Activated CD4-positive, alpha-beta T cell treated with anti-CD3 and anti-CD28 coated beads for 24 hours (primary cell): ENCODE measurements at places on chromosomes 4 and X.

GRCh38 chrX:114924856-114925255 lies 92.6 kb downstream of the IL13RA2 start:
- DNase-seq: no peak

GRCh38 chr4:16914208-16914607 lies 15.8 kb upstream of the LDB2 start:
- DNase-seq: no peak

DNA sequence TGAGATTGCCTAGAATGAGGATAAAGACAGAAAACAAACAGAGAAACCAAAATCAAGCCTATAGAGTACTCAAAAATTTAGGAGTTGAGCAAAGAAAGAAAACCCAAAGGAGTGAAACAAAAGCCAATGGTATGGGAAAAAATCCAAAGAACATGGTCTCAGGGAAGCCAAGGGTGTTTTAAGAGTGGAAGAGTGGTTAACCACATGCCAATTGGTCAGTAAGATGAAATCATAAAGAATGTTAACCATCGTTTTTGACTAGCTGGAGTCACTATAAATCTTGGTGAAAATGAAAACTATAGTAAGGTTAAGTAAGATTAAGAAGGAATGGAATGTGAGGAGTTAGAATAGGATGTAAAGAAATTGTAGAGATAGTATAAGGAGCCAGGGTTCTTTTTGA lies 64.7 kb upstream of the RPL34 start:
- no peak for DNase-seq

DNA sequence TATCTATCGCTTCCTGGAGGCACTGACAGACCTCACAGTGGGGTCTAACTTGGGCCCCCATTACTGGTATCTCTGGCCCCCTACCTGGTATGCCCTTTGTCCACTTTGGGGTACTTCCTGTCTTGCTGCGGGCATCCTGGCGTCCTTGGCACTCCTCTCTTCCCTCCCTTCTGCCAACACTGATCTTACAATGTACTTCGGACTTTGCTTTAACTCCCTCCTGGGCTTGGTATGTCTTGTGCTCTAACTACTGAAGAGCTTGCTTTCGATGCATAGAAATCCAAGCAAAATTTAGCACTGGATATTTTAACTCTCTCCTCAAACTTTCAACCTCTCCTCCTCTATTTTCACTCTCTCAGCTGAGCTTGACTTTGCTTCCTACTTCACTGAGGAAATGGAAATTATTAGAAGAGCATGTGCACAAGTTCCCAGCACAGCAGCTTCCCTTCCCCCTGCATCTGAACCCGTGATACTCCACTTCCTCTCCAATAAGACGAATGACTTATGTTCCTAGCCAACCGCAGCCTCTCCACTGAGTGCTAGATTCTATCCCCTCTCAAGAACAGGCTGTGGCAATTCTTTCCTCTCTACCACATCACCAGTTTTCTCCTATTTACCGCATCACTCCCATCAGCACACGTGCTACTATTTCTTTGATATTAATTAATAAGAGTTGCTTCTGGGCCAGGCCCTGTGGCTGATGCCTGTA lies 52.9 kb downstream of the SUPT20HL2 start:
- DNase-seq: no peak

- no peak for DNase-seq
Observed at GRCh38 chrX:106917830-106918500, 2.2 kb upstream of the CLDN2 start.

- no peak for DNase-seq
Observed at GRCh38 chr4:114780205-114780604, 181.6 kb downstream of the UGT8 start.

DNA sequence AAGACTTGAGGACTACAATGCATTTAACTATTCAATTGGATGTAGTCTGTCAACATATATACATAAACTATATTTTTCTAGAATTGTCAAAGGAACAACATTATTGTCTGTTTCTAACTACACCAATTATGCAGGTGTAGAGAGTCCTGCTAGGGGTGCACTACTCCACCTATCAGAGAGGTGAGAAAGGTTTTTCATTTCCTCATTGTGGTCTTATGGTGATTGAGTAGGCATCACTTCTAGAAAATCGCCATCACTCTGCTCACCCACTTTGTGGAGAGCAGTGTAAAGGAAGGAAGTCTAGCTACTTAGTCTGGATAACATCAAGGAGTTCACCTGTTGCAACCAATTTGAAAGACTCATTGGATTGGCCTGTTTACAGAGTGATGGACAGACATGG lies 4.4 kb upstream of the ADH1C start:
- no peak for DNase-seq

DNA sequence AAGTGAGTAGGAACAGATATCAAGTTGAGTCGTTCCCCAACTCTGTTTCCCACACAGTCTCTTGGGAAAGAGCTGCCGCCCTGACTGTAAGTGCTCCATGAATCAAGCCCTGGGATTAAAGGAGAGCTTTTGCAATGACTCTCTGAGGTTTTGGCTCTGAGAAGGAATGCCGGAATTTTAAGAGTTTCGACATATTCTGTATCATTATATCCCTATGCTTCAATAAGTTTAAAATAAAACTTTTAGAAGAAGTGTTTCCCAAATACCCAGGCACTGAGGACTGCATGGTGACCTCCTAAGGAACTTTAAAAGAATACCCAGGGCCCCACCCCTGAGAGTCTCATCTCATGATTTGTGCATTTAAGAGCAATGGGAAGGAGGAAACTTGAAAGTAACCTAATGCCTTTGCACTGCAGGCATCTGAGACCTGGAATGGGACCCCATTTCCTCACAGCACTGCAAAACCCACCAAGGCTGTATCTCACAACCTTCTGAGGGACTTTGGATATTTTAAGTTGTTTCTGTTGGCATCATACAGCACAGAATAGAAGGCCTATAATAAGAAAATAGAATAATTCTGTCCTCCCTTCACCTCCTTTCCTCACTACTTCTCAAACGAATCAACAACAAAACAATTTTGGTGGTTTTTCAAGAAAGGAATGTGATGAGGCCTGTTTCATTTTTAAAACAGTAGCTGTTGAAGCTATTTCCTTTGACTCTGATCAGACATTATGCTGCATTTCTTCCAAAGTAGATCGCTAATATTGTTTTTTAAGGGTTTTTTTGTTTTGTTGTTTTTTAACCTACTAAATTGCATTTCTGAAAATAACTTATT lies 121.2 kb downstream of the GASK1B start:
- no peak for DNase-seq

DNA sequence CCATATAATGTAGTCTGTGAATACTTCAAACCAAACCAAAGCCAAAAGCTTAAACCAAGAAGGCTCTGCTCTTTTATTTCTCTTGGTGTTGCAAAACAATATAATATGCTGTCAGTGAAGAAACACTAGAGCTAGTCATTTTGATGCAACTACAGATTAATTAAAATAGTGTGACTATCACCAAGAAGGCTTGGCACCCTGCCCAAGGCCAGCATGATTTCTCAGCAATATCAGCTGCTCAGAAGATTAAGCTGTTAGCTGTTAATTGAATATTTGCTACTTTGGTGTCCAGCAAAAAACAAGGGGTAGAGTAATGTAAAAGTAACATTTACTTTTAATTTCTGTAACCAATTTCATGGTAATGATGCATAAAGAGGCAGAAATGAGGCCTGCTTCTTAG lies 104.9 kb upstream of the PRPS2 start:
- DNase-seq: no peak

- no peak for DNase-seq
Observed at GRCh38 chrX:40573763-40574162, 7.0 kb upstream of the ATP6AP2 start.

DNA sequence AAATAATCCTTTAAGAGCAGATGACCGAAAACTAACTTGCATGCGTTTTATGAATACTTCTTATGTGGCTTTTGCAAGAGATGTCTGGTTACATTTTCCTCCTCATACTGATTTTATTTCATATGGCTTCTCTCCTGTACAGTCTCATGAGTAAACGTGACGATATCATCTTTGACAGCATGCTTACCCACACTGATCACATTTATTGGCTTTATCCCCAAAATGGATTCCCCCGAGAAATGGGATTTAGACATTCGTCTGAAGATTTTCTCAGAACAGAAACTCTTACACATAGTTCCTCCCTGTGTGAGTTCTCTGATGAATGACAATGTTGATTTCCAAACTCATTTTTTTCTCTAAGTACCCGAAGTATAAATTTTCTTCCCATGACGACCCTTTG lies 939.7 kb upstream of the LCORL start:
- DNase-seq: no peak

DNA sequence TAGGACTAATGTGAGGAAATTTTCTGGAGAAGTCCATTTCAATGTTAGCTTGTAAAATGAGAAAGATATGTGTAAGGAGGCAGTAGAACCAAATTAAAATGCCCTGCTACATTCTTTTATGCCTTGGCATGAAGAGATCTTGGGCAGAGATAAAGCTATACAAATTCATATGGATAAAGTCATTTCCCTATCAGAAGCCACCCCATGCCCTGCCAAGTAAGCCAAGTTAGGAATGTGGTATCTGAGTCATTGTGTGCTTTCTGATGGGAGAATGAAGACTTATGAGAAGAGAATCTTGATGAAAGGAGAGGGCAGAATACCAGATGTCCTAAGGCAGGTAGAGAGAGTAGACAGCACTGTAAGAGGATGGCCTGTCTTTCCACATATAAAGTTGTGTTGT lies 83.7 kb downstream of the TEX13A start:
- no peak for DNase-seq

- DNase-seq: no peak
Observed at GRCh38 chr4:85522836-85523235, 47.9 kb downstream of the ARHGAP24 start.

DNA sequence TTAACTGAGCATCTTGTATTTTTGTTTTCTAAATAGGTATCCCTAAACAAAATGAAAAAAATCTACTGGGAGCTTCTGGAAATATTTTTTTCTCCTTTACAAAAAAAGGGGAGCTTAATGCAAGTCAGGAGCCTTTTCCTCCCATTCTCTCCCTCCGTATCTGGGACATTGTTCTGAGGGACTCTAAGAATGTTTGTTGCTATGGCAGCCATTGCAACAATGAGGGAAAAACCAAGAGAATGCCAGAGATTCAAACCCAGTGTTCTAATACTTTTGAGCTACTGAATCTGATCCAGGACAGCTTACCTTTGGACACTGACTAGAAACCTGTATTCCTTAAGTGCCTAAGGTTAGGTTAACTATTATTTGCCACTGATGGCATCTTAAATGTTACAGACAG lies 485.7 kb upstream of the HS3ST1 start:
- DNase-seq: no peak

GRCh38 chrX:100895365-100896075 lies 21.4 kb upstream of the NOX1 start:
- DNase-seq: peak; percentile 4

DNA sequence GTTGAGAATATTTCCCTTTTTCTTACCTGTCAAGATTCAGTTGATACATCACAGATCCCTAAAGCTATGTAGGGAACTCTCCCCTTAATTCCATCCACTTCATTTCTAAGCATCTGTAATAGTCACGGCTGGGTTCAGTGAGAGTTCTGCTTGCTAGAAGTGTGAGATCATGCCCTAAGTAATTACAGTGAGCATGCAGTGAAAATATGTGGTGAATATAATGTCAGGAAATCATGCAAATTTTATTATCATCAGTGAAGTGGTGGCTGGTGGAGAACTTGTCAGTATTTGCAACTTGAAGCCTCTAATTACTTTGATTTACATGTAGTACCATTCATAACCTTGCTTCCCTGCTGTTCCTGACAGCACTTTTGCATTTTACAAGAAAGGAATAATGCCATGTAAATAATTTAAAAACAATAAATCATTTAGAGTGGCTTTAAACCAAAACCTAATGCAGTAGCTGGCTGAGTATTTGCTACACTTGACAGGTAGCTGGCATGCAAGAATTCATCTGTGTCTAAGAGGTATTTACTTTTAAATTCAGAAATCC lies 28.3 kb upstream of the CFAP299 start:
- no peak for DNase-seq

GRCh38 chr4:37073226-37073840 lies 171.2 kb upstream of the NWD2 start:
- DNase-seq: no peak

DNA sequence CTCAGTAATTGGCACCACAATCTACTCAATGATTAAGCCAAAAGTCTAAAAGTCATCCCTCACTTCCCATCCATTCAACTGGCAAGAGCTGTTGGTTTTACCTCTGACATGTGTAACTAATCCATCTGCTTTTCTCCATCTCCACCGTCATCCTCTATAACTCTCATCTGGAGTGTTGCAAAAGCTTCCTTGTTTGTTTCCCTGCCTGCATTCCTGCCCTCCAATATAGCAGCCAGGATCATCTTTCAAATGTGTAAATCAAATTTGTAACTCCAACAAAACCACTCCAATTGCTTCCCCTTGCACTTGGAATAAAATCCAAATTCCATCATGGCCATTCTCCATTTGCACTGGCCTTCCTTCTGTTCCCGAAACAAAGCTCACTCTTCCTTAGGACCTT lies 4.3 kb upstream of the PLAC8 start:
- no peak for DNase-seq

DNA sequence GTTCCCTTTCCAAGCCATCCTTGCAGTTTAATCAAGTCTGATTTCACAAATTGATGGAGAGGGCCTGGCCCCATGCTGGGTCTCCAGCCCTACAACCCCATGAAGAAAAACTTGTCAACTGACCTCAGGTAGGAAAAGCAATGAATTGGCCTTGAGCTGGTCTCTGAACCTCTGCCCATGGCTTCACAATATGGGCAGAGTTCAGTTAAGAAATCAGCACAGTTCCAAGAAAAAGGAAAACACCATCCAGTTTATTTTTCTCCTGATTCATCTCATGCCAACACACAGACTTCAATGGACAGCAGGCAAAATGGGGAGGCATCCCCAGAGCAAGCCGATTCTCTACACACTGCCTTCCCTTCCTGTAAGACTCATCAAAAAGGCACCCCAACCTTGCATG lies 3.3 kb downstream of the RIPPLY1 start:
- DNase-seq: no peak

DNA sequence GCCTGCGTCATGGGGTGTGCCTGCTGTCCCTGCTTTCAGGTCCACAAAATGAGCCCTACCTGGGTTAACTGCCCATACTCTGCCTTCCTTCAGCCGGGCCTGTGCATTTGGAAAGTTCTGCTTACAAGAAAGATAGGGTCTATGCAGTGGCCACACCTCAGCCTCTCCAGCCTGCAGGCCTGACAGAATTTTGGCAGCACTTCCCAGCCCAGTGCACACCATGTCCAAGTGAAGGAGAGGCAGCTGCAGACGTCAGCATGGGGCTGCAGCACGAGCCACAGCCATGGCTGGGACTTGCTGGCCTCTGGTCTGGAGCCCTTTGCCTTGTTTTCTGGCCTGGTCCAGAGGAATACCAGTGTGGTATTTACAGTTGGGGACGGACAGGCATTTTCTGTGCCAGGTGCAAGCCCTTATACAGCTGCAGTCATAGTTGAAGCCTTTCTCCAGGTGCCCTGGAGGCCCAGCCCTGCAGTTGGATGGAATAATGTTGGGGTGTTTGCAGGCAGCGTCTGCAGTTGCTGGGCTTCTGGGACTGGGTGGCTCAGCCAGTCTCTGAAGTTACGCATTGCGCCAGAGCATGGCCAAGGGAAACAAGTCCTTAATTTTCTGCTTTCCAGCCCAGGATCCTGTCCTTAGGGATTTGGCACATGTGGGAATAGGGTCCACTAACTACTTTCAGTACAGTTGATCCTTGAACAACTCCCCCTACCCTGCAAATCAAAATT lies 26.2 kb downstream of the JADE1 start:
- DNase-seq: no peak

- DNase-seq: no peak
Observed at GRCh38 chr4:138696058-138696457, 319.5 kb upstream of the NOCT start.
